Left ventricle myocardium superior (tissue), 1 donor: ENCODE measurements at places on chromosomes 4 and X.

DNA sequence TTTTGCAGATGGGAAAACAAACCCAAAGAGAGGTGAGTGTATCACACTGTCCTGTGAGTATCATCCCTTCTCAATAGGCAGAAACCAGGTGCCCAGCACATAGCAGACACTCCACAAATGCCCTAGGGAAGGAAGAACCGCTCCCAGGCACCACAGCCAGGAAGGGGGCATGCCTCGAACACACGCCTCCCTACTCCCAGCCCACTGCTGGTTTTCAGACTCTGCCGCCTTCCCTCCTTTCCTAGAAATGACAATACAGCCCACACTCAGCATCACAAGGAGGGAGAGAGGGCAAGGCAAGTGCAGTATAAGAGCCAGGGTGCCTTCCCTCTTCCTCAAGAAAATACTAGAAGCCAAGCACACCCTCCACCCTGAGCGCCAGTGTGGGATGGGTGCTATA, 16.2 kb downstream of the JAKMIP1 start:
- no peak for DNase-seq

- DNase-seq = no peak
These were observed 140.2 kb downstream of the DCLK2 start for GRCh38 chr4:150218447-150218846.

DNA sequence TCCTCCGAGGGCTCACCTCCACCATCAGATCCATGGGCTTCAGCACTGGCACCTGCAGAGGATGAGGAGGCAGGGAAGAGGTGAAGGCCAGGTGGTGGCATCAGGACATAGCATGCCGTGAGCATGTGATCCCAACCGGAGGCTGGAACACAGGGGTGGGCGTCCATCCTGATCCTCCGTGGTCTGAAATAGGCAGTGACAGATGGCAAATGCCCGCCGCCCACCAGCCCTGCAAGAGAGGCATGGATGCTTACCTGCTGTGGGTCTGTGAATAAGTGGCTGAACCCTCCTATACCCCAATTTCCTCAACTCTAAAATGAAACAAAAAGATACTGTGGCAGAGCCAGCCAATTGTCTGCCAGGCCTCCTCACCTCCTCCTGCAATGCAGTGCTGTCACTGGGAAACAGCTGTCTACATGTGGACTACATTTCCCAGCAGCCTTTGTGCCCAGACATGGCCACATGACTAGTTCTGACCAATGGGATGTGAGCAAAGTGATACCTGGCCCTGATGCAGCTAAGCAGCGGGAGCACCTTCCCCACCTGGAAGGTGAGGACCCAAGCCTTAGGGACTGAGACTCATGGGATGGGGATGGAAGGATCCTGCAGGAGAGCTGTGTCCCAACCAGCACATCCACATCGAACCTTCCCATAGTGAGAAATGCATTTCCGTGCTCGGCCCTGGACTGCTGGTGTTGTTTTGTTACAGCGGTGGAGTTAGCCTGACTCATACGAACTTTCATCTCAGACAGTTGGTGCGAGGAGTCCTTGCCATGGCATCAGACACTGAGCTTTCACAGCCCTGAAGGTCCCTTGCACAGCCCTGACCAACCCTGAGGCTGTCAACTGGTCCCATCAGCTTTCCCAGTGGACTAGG, 99.5 kb downstream of the PPP2R2C start:
- peak; percentile 13 for DNase-seq

DNA sequence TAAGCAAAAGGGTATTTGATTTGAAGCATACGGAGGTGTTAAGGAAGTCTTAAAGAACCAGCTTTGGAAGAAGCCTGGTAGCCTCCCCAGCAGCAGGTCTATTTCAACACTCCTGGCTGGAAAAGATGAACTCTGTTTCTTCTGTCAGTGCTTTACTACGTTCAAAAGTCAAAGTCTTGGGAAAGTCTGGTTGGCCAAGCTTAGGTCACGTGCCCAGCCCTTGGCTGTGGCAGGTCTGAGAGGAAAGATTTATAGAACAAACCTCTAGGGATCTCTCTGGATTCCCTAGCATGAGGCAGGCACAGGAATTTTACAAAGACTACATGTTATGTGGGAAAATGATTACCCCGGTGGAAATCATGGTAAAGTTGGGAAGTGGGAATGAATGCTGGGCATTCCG, 8.6 kb upstream of the ARHGAP10 start:
- DNase-seq = no peak

DNA sequence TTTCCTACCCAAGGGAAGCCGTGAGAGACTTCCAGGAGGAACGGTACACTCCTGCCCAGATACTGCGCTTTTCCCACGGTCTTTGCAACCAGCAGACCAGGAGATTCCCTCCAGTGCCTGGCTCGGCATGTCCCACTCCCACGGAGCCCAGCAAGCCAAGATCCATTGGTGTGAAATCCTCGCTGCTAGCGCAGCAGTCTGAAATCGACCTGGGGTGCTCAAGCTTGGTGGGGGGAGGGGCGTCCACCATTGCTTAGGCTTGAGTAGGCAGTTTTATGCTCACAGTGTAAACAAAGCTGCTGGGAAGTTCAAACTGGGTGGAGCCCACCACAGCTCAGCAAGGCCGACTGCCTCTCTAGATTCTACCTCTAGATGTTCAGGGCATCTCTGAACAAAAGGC, 284.8 kb upstream of the FGF13 start:
- DNase-seq = no peak

- no peak for DNase-seq
These were observed 35.6 kb downstream of the GEMIN8 start for GRCh38 chrX:13994104-13994503.

DNA sequence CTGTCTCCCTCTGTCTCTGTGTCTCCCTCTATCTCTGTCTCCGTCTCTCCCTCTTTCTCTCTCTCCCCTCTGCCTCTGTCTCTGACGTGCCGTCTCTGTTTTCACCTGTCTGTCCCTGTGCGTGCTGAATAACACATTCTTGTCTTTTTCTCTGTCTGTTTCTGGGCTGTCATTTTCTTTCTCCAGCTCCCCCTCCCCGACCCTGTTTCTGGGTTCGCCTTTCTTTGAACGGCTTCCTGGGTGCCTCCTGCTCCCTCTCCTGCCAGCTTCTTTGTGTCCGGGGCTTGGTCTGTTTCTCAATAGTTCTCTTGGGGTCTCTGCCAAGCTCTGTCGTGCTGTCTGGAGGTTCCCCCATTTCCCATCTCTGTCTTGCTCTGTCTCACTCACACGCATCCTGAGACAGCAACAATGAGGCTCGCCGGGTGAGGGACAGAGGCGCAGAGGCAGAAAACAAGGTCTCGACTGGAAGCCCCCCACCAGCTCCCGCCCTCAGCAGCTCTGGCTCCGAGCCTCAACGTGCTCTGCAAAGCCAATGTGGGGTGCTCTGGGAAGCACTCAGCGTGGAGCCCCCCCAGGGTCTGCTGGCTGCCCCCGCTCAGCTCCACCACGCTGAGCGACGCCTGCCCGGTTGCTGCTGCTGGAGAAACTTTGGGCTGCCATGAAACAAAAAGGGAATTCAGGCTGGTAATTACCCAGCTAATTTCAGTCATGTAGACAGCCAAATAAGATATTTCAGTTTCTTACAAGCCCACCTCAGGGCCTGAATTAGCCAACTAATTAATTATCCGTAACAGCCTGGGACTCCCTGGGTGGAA, 3.4 kb downstream of the CPLX1 start:
- no peak for DNase-seq

- peak; percentile 29 for DNase-seq
These were observed 34.1 kb upstream of the SPON2 start for GRCh38 chr4:1206299-1207156.

- DNase-seq = no peak
These were observed 778.1 kb downstream of the SH3BGRL start for GRCh38 chrX:81979806-81980515.

DNA sequence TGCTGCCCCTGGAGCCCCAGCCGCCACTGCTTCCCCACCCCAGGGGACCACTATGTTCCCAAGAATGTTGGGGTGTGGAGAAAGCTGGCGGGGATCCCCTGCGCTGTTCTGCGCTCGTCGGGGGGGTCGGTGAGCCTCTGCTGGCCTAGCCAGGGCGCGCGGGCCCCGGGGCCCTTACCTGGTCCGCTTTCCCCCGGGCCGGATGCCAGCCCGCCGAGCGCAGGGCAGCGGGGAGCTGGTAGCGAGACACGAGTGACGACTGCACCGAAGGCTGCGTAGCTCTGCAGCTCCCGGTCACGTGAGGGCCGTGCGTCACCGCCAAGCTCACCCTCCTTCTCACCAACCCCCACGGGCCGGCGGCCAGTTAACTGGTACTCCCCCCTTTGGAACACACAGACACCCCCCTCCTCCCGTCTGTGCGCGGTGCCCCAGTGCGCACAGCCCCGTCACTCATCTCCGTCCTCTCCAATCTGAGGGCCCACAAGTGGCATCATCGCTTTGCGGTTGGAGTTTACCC, at the start of gene BEX1:
Gene BEX1 (minus strand): TSS at position 254 of the 517 bp plus-strand sequence. CDS start 897 bp downstream, outside the sequence.
- DNase-seq = peak; percentile 31

DNA sequence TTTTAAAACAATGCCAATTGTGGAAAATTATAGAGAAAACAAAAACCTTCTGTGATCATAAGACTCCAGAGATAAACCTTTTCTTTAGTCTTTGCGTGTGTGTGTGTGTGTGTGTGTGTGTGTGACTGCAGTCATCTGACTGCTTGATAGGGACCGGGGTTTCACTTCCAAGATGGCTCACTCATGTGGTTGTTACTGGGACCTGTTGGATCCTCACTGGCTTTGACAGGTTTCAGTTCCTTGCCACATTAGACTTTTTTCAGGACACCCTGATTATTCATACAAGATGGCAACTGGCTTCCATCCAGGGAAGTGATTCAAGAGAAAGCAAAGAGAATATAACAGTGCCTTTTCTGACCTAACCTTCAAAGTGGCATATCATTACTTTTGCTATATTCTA, 21.9 kb upstream of the MAD2L1 start:
- DNase-seq = no peak

GRCh38 chrX:40508560-40508959, 72.2 kb upstream of the ATP6AP2 start:
- no peak for DNase-seq

DNA sequence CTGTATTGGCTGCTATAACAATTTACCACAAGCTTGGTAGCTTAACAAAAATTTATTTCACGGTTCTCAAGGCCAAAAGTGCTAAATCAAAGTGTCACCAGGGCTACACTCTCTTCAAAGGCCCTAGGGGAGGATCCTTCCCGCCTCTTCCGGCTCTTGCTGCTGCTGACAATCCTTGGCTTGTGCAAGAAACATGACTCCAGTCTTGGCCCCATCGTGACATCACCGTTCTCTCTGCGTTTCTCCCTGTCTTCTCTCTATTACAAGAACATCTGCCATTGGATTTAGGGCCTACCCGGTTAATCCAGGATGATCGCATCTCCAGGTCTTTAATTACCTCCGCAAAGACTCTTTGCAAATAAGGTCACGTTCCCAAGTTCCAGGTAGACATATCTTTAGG, 10.4 kb upstream of the CLCN4 start:
- no peak for DNase-seq

DNA sequence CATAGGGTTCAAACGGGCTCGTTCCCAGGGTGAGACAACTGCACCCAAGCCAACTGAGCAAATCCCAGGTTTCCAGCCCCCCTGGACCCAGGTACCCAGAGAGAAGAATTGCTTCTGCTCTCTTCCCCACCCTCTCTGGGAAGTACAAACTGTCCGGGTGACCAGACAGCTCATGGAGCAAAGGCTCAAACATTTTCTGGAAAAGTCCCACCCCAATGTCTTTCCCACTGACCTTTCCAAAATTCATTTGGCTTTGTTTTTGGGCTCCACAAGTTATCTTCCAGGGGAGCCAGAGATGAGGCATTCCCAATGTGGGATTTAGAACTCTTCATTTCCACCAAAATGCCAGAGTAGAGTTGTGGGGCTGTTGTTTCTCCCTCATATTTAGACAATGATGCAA, 80.2 kb upstream of the PLAC1 start:
- no peak for DNase-seq
